Neural progenitor cell (in vitro differentiated cells): ENCODE measurements at places on chromosomes 7 and 10. TPM values are rescaled to one million over a fixed set of nuclear protein-coding genes. Genes with fewer than 3 reads are reported as not detected.

The ACTL6B gene
- total RNA-seq, result not detected in 2 replicates

The OPTN gene
- total RNA-seq, result 13.9 and 15.4 TPM in 2 replicates

DNA sequence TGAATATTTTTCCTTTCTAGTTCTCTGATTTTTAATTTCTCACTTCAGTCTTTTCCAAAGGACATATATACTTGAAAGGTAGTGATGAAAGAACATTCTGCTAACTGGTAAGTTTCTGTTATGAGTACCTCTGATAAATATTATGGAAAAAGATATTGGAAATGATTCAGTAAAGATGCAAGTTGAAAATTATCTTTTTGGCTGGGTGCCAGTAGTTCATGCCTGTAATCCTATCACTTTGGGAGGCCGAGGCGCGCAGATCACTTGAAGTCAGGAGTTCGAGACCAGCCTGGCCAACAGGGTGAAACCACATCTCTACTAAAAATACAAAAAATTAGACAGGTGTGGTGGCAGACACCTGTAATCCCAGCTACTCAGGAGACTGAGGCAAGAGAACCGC, 62.1 kb downstream of the ANKRD26 start:
- no peak overlapping the region for H3K4me3 ChIP-seq
- H3K36me3 ChIP-seq, result no peaks in the 10 kb centered on the region
- no peaks in the 10 kb centered on the region for H3K27me3 ChIP-seq
- H3K27ac ChIP-seq, result no peak overlapping the region

DNA sequence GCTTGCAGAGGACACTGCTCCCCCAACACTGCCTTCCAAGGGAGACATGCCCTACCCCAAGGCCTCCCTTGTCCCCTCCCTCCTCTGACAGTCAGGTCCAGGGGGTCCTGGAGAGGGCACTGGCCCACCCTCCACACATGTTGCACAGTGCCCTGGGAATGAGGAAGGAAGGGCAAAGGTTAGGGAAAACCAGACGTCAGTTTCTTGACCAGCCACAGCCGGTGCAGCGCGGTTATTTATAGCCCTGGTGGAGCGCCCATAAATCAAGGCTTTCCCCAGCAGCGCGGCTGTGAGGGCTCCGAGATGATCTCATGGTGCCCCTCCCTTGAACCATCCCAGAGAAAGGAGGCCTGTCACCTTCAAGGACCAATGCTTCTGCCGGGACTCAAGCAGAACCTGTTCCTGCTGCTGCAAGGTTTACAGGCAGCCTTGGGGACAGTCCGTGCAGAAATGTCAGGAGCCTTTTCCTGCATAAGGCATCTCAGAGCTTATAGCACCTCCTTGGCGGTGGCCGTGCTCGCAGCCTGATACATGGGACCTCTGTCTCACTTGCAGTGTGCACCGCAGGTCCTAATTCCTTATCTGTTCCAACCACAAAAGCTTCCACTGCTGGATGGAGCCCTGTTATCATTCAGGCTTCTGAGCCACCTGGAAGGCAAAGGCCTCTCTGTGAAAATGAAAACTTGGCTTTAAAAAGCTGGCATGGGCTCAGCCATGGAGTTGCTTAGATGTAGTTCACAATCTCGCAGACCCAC, 127.3 kb downstream of the LHPP start:
- no peaks in the 10 kb centered on the region for H3K4me1 ChIP-seq
- DNase-seq, result no peak
- no peak overlapping the region for H3K4me3 ChIP-seq
- no peaks in the 10 kb centered on the region for H3K27me3 ChIP-seq

- no peak overlapping the region for H3K27ac ChIP-seq
- no peaks in the 10 kb centered on the region for H3K36me3 ChIP-seq
- no peaks in the 10 kb centered on the region for H3K4me1 ChIP-seq
- no peak overlapping the region for H3K4me3 ChIP-seq
These were observed 251.9 kb downstream of the EXOC4 start for GRCh38 chr7:133504825-133505224.

DNA sequence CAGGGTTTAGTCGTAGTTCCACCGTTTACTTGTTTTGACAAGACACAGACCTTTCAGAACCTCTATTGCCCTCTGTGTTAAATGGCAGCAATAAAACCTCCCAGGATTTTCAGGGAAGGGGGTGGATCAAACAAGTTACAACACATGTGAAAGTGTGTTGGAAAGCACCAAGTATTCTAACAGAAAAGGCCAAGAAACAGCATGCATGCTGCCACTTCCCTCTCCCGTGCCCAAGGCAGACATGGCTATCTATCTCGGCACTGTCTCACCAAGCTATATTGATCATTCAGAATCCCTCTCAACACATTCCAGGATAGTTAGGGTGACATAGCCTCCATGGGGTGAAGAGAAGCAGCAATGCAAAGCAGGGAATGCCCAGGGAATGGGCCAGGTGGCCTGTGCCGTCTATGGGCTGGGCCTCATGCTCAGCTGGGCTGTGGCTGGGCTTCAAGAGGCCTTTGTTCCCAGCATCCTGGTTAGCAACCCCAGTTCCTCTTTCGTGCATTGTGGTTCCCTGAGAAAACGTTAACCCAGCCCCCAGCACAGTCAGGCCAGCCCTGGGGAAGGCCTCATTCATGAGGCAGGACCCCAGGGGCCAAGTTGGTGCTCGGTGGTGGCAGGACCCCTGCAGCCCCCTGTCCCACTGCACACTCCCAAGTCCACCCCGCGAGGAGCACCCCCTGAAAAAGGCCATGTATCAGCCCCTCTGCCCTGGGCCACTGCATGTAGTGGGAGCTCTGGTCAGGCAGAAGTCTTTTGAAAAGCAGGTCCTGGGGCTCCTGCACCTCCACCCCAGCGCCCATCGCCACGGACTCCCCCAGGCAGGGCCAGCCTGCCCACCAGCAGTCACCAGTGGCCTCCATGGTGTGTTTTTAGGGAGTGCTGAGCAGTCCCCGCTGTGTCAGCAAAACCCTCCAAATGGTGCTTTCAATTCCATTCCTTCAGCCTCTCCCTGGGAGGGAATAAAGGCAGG, 25.5 kb downstream of the VSIR start:
- H3K27ac ChIP-seq, result no peak overlapping the region
- H3K4me3 ChIP-seq, result no peak overlapping the region
- H3K27me3 ChIP-seq, result no peaks in the 10 kb centered on the region
- peaks cover 5% of the 10 kb centered on the region for H3K4me1 ChIP-seq

The MSRB2 gene
- 15.2 and 17.2 TPM in 2 replicates for total RNA-seq

The UCN3 gene
- not detected in 2 replicates for total RNA-seq
